ENCODE measurements at places on chromosomes 1 and 21.

GRCh38 chr21:36792505-36792967 is 93.6 kb downstream of the SIM2 start:
- no peak for DNase-seq

DNA sequence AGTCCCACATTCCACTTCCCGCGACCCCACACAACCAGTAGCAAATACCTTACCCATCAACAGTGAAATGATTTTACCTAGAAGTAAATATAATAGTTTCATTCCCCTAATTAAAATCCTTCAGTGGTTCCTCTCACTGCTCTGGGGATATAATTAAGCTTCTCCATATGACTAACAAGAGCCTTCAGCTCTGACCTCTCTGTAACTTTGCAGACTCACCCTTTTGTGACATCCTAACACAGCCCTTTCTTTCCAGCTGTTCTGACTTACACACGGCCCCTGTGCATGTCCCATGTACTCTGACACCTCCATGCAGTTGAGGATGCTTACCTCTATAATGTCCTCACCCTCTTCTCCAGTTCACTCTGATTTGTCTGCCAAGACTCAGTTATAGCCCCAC is 137.3 kb upstream of the SPAG17 start:
- no peak for DNase-seq

DNA sequence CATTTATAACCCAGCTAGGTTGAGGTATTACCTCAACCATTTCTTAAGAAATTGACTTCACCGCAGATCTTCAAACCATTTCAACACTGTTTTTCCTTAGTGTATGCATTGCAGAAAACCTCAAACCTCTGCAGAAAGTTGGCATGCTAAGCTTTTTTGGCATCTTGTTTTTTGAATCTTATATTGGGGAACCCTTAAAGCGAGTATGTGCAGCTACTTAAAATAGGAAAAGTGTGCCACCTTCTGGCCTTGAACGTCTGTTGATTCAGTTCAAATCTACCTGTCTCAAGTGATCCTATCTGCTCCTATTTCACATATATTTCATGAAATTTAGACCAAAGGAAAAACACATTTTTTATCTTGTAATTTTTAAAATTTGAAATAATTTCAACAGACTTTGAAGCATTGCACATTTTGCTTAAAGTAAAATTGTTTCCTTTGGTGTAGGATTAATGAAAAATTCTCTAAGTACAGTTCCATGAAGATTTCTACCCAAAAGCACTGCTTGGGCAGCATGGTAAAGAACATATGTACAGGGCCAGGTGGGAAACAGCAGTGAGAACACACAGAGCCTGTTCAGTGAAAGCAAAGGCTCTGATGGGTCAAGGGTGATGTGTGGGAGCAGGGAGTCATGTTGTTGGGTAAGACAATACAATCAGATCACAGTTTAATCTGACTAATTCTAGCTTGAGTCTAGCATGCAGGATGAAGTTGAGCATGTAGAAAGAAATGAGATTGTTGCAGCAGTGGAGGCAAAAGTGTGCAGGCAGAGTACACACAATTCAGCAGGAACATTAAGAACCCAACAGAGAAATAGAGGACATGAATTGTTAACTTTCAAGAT is 17.2 kb downstream of the HENMT1 start:
- DNase-seq, result peak; percentile 70

- no peak for DNase-seq
These were observed 14.0 kb upstream of the MIXL1 start for GRCh38 chr1:226209307-226210059.

- DNase-seq, result no peak
These were observed 51.2 kb downstream of the GIPC2 start for GRCh38 chr1:78096976-78097375.

DNA sequence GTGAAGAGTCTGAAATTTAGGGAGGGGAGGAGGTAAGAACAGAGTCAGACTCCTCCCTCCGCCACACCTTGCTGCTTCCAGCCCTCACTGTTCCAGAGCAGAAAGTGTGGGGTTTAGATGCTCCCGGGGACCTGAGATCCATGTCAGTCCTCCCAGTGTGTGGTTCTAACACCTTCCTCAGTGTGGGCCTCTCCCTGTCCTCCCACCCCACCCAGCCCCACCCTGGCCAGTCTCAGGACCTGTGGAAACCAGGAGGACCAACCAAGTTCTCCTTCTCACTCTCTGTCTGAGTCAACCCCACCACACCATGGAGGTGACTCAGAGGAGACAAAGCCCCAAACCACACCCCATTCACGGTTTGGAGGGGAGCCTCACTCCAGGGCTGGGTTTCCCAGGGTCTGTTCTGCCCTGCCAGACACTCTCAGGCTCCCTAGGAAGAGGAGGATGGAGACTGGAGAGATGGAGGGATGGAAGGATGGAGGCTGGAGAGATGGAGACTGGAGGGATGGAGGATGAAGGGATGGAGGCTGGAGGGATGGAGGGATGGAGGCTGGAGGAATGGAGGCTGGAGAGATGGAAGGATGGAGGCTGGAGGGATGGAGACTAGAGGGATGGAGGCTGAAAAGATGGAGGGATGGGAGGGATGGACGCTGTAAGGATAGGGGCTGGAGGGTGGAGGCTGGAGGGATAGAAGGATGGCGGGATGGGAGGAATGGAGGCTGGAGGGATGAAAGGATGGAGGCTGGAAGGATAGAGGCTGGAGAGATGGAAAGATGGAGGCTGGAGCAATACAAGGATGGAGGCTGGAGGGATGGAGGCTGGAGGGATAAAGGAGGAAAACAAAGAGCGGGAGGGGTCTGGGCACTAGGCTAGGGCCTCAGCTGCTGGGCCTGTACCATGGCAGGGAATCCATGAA is 100.9 kb upstream of the RUNX3 start:
- DNase-seq, result peak; percentile 95

GRCh38 chr1:226548256-226549093 is at the start of gene STUM:
STUM (plus strand) TSS chr1:226548764; CDS start chr1:226548905, 141 bp downstream.
- no peak for DNase-seq

GRCh38 chr1:152811050-152811449 is 721 bp upstream of the LCE1B start:
- DNase-seq, result peak; percentile 1

DNA sequence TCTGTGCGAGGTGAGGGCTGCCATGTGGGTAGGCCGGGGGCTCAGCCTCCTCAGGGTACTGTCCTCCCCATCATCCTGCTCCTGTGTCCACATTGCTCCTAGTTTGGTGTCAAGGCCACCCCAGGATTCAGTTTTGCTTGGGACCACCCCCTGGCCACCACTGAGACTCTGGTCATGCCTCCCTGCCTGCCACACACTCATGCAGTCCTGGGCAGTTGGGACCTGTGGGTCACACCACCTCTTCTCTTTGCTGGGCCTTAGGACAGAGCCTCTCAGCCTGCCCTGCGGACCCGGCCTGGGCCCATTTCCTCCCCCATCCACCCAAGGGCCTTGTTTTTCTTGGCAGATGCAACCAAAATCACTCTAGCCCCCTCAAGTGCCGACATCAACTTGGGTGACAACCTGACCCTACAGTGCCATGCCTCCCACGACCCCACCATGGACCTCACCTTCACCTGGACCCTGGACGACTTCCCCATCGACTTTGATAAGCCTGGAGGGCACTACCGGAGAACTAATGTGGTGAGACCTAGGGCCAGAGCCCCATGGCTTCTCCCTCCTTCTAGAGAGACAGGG is 19.4 kb downstream of the TMEM81 start:
- DNase-seq, result no peak

DNA sequence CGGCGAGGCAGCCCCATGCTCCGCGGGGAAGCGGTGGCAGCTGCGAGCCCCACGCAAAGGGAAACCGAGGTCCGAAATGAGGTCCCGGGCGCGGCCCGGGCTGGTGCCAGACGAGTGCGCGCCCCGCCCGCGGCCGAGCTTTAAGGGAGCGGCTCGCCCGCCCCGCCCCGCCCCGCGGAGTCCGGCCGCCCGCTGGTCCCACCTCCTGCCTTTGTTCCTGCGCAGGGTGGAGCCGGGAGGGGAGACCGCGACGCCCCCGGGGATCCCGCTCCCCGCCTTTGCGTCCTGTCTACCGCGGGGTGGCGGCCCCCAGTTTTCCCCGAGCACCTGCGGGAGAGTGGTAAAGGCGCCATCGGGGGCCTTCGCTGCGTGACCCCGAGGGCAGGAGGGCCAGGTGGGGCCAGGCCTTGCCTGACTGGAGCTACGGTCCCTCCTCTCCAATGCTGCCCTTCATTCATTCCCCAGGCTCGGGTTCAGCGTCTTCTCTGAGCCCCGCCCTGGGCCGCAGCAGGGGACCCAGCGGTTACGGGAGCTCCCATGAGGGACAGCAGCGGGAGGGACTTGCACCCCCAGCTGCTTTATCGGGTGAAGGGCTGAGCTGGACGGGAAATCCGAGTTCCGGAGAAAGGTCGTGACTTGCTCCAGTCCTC is at the start of gene HES2:
Gene HES2, minus strand, starts transcription at position 116 of the 650 bp plus-strand sequence. Its CDS starts 99 bp downstream, at position 17.
- no peak for DNase-seq

- no peak for DNase-seq
These were observed 48.1 kb upstream of the FOXO6 start for GRCh38 chr1:41312991-41313645.

DNA sequence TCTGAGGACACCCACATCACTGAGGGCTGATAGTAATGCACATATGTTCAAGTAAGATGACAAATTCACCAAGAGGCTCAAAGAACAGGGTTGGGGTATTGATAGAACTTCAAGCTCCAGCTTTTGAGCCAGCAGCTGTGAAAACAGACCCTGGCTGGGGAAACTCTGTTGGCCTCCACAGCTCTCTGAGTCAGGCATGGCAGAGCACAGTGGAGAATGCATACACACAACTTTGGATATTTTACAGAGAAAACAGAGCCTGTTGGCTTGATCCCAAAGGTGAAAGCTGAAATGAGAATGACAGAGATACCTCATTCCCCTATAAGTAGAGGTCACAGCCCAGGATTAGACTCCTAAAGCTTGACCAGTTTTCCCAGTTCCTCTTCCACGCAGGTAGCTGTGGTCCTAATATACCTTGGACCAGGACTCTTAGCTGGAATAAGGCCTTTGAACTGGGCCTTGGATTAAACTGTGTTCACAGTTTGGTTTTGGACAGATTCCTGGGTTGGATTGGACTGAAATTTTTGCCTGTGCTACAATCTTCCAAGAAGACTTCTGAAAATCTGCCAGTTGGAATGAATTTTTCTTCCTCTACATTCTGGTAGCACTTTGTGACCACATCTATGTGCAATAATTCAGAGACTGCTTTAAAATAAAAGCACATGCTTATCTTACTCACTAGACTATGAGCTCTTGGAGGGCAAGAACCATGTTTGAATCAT is 101.6 kb upstream of the HMGB4 start:
- DNase-seq, result no peak

GRCh38 chr1:19661721-19662228 is 2.9 kb upstream of the HTR6 start:
- DNase-seq, result peak; percentile 62

DNA sequence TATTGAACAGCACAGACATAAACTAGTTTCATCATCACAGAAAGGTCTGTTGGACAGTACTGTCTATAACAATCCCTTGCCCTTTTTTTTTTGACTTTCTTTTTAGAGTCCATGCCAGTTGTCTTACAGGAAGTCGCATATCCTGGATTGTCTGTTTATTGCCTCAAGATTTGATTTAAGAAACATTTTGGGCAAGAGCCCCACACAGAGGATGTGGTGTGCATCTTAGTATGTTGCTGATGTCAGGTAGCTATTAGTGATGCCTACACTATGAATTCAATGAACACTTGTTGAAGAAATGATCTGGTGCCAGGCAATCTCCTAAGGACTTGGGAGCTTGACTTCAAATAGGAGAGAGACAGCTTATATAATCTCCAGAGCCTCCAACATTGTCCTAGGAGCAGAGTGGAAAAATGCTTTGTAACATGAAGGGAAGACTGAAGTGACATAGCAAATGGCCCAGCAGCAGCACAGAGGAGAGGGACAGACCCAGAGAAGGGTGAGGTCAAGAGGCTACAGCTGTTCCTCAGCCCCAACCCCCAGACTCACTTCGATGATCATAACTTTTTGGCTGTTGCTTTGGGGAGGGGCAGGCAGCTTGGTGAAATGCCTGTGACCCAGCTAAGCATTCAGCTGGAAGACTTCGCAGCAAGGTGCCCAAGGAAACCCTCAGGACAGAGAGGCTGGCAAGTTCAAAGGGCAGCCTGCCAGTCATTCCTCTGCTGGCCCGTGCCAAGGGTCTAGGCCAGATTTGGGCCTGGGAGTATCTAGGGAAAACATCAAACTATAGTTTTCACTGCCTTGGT is 7.5 kb upstream of the RAB29 start:
- DNase-seq, result peak; percentile 10

- DNase-seq, result no peak
These were observed 3.3 kb downstream of the SSBP3 start for GRCh38 chr1:54402896-54403295.

- DNase-seq, result no peak
These were observed 9.7 kb downstream of the MYOG start for GRCh38 chr1:203076031-203076511.

GRCh38 chr1:6243993-6244392 is at the start of gene HES3:
HES3 (plus strand) TSS chr1:6244179; CDS start chr1:6244366, 187 bp downstream.
- no peak for DNase-seq

GRCh38 chr1:183043872-183044854 is 20.9 kb downstream of the LAMC1 start:
- DNase-seq, result no peak

DNA sequence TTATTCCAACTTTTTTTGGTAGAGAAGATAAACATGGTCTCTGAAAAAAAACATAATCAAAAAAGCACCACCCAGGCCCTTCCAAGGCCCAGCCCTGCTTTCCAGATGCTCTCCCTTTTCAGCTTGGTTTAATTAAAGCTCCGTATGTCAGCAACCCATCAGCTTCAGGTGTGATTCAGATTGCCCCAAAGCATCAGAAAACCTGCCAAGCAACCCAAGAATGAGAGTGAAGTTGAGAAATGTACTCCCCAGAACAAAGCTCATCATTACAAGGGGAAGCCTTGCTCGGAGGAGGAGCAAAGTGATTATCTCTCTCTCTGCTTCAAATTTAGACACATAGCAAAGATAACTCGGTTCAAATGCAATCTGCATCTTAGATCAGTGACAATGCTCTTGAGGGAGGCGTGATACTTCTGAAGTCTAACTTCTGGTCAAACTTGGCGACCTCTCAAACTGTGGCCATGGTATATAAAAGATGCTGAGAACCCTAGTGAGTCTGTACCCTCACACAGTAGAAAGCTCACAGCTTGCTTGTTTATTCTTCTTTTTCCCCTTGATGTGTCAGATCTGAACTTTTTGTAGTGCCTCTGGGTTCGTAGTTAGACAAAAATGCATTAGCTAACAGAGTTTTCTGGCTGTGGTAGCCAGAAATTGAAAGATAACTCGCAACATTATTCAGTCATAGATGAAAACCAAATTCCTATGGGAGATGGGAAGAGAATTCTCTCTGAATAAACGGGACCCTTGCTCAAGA is 63.3 kb upstream of the ZC3H11B start:
- DNase-seq, result no peak
